Stimulated activated CD4-positive, alpha-beta T cell treated with anti-CD3 and anti-CD28 coated beads, Interleukin-4, amount 100 ng/mL, for 48 hours (primary cell): ENCODE measurements at places on chromosomes 12 and 14.
A peak's percentile ranks its signal among the peaks of the same experiment; 100 is the strongest.

- no peak for DNase-seq
These were observed 268.3 kb upstream of the CPNE8 start for GRCh38 chr12:39173726-39174125.

GRCh38 chr12:6069437-6070093 lies 54.9 kb downstream of the VWF start:
- no peak for DNase-seq

DNA sequence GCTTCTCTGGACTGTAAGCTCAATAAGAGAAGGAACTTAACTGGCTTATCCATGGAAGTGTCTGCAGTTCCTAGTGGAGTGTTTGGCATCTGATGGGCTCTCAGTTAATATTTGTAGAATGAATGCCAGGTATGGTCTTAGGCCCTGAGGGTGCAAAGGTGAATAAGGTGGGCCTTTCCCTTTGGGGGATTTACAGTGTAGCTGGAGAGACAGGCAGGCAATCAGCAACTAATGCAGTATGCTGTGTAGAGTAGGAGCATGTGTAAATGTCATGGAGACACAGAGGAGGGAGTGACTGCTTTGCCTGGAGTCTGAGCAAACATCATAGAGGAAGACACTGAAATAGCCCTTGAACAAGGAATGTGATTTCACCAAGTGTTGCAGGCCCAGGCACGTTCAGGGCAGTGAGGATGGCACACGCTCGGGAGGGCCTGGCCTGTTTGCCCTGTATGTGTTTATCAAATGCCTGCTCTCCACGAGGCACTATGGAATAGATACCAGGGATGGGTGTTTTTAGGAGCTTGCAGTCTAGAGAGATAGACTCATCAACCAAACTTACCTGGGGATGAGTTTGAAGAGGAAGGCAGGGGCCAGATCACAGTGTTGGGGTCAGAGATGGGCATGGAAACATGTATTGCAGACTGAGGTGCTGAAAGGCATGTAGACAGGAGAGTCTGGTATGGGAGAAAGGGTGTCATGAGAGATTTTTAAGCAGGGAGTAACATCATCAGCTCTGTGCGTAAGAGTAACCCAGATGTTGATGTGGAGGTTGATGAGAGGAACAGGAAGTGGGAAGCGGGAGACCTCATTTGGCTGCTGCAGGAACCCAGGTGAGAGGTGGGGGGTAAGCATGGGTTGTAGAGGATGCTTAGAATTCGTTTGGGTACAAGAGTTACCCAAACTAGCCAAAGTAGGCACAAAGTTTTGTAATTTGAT lies 54.1 kb downstream of the PLXNC1 start:
- DNase-seq, result no peak

- DNase-seq, result no peak
These were observed 309.4 kb upstream of the DIO3 start for GRCh38 chr14:101251812-101252442.

GRCh38 chr14:22928237-22929103 lies 706 bp downstream of the PRMT5 start:
- DNase-seq, result no peak

- DNase-seq, result no peak
These were observed 32.3 kb upstream of the ESR2 start for GRCh38 chr14:64326502-64326901.

- DNase-seq, result no peak
These were observed 52.3 kb downstream of the MBIP start for GRCh38 chr14:36268121-36268520.

DNA sequence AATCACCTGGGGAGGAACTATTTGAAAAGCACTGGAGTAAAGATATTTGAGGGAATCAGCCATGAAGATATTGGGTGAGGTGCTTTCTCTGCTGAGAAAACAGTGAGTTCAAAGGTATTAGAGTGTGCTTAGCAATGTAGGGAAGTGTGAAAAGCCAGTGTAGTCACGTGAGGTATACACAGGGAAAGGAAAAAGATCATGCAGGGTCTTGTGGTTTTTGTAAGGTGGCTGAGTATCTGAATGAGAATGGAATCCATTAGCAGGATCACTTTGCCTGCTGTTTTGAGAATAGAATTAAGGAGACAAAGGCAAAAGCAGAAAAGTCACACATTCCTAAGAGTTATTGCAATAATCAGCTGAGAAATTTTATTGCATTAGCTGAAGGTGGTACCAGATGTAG lies 193.0 kb downstream of the PIK3C2G start:
- no peak for DNase-seq

- peak; percentile 58 for DNase-seq
These were observed 48.6 kb upstream of the TMEM233 start for GRCh38 chr12:119544765-119545625.

DNA sequence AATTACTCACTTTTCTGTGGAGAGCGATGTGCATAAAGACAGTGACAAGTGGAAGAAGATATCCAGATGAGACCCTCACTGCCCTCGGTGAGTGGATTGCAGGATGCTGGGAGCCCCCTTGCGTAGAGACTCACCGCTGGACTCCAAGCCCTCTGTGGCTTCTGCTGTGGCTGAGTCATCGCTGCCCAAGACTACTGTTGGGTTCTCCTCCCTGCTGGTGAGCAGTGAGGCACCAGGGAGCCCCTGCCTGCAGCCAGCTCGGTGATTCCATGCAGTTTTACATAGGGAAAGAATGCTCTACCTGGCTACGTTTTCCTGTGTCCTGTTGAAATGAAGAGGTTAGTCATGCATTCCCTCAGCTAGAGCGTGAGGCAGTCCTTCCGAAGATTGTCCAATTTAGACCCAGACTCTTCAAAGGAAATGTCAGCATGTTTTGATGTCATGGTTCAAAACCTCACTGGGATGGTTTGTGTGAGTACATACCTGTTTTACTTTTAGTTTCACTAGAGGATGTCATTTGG lies 28.2 kb downstream of the TRAF3 start:
- peak; percentile 51 for DNase-seq

GRCh38 chr14:100348253-100348729 lies 25.2 kb downstream of the SLC25A47 start:
- DNase-seq, result no peak

GRCh38 chr12:76687981-76688380 lies 75.9 kb upstream of the ZDHHC17 start:
- no peak for DNase-seq

- DNase-seq, result no peak
These were observed 58.3 kb upstream of the DYRK2 start for GRCh38 chr12:67590149-67590790.

- DNase-seq, result no peak
These were observed 55.7 kb downstream of the TRPV4 start for GRCh38 chr12:109777544-109777943.

DNA sequence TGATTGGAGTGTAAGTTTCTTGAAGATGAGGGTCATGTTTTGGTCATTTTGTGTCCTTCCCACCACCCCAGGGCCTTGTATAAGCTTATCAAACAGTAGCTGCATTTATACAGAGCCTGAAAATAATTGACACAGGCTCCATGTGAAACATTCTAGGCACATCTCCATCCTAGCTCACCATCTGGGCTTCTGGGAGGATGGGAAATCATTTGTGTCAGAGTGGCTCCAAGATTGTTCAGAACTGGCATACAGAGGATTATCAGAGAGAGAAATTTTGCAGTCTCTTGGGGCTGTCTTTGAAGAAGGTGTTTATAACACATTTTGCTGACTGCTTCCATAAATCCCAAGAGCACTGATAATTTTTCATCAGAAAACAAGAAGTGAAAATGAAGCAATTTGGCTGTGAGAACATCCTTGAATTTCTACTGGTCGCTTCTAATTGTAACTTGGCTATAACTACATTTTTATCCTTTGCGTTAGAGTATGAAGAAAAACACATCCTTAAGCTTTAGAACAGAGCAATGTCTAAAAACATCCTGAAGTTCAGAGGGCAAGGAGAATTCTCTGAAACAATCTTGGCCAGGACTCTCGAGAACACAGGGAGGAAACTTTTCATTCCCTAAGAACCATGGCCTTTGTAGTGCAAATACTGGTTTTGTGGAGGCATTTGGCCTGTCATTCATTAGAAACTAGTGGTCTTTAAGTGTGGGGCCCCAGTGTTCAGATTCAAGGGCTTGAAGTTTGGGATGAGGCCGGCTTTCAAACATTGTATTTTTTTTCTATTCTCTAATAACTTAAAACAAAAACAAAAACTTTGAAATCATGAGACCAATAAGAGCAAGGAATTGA lies 151.1 kb downstream of the DACT1 start:
- no peak for DNase-seq

DNA sequence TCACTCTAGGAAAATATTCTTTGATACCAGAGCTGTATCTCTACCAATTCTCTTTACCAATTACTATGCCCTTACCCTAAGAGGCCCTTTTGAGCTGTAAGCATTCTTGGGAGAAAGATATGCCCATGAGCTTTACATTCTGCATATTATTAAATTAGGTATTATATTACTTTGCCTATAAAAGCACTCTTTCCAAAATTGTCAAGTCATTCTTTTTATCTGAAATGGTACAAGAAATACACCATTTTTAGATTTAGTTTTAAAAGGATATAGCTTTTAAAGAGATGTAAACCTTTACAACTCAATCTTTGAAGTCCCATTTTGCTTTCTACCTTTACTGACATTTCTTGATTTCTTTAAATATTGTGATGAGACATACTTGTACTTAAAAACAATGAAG lies 343.5 kb downstream of the C12orf50 start:
- no peak for DNase-seq

GRCh38 chr14:104202259-104203070 lies 64.1 kb downstream of the KIF26A start:
- no peak for DNase-seq

GRCh38 chr12:7092229-7092985 lies at the start of gene C1R:
Gene C1R (minus strand): TSS chr12:7092445. CDS start chr12:7092388, 57 bp downstream.
- peak; percentile 66 for DNase-seq

DNA sequence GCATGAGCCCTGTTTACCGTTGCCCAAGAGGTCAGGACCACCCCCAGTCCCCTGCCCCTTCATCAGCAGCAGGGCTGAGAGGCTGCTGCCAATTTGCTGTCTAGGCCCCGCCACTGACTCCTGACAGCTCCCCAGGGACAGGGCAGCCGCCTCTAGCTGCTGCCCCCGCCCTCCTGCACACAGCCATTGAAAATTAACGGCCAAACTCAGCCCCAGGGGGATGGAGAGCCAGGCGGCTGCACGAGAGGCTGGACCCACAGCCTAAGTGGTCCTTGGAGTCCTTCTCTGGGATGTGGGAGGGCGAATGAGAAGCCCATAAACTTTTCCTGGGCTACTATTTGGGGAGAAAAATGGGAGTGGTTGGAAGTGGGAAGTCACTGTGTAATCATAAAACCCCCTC lies 4.6 kb downstream of the FOXN4 start:
- DNase-seq, result no peak

DNA sequence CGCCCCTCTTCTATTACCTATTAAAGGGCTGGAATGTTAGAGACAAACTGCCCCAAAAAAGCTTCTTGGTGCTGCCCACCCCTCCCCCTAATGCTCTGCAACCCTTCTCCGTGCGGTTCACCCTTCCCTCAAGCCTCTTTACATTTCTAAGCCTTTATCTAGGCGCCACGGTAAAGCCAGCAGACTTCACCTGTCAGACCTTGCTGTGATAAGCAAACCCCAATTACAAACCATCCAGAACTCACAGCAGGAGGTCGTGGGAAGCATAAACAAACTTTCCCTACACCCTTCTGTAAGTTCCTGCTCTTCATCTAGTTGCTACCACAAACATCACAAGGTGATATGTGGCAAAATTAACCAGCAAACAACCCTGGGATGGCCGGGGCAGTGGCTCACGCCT lies 56.8 kb downstream of the MOK start:
- DNase-seq, result no peak

- no peak for DNase-seq
These were observed 503.9 kb downstream of the NELL2 start for GRCh38 chr12:44372259-44372658.

DNA sequence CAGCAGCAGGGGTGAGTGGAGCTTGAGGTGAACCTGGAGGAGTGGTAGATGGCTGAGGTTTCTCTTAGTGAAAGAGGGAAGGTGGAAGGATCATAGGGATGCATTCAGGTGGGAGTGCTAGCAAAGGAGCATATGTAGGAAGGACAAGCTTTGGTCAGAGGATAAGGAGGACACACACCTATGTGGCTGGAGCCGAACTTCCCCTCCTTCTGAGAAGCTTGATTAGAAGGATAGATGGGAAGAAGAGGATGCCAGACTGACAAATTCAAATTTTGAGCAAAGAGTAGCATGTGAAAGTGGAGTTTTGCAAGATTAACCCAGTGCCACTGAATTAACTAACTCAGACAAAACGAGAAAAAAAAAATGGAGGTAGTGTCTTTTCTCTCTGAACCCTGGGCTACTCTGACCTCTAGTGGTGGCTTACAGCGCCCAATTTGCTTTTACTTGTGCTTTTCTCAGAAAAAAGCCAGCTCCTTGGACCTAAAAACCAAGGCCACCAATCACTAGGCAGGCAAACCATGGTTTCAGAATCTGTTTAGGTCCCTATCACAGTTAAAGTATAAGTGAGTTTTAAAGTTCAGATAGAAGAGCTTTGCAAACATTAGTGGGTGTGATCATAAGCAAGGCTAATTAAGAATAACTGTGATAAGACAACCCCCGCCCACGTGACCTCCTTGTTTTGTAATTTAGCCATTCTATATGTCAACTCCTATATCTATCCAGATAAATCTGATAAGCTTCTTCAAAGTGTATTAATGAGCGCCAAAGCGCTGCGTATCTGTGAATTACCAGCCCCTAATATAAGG lies 15.5 kb downstream of the EMP1 start:
- peak; percentile 50 for DNase-seq

DNA sequence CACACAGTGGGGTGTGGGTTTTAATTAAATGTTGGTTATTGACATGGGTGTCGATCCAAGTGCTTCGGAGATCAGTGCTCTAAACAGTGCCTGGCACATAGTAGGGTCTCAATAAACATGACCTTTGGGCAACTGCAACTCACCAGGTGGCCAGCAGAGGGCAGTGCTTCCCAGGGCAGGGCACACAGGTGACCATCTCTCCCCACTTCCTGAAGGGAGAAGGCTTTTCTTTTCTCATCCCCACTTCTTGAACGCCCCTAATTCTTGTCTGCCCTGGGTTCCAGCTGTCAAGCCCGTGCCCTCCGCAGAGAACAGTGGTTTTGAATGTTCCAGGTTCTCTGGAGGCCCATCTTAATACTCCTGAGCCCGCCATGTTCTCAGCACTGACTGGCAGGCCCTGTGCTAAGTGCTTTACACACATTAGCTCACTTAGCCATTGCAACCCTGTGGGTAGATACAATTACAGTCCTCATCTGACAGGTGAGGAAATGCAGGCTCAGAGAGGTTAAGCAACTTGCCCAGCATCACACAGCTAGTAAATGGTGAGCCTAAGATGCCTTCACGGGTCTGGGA lies 16.3 kb downstream of the RAPGEF3 start:
- peak; percentile 75 for DNase-seq

GRCh38 chr14:67680121-67680602 lies 5.7 kb upstream of the VTI1B start:
- no peak for DNase-seq

- DNase-seq, result no peak
These were observed 173.8 kb upstream of the MIS18BP1 start for GRCh38 chr14:45426685-45427282.

GRCh38 chr14:68948686-68949600 lies 30.2 kb downstream of the ACTN1 start:
- DNase-seq, result no peak
